ENCODE measurements at places on chromosomes 2 and 18.

- no peak for DNase-seq
Observed at GRCh38 chr18:58373481-58373880, 255.4 kb downstream of the ALPK2 start.

GRCh38 chr2:29000956-29001355, 19.9 kb downstream of the TOGARAM2 start:
- DNase-seq, result no peak

DNA sequence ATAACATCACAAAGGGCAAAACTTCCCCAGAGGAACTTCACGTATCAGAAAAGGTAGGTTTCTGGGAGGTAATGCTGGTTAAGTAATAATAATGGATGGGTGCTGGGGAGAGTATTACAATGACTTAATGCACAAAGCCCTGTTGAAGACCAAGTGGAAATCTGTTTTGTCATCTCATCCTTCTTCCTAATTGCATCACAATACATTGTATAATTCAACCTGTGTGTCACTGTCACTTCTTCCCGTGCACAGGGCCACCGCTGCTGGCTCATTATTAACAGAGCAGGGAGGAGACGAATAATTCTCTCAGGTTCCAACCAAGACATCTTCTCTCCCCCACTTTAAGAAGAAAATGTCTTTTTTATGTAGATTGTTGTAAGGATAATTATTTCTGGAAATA, 290.9 kb downstream of the AGAP1 start:
- no peak for DNase-seq

DNA sequence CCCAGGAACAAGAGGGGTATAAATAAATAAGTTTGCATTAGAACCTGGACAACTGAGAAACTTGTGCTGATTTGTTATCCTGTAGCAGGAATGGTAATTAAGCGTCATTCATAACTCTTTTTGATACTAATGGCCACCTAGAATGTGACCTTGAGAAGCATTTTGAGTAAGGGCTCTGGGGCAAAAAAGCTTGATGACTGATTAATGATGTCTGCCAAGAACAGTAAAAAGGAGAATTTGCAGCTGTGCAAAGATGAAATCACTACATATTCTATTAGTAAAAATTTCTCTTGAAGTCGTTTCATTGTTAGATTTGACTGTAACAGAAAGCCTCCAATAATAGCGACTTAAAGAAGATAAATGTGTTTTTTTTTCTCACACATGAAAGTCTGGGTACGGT, 157.7 kb downstream of the PRKCE start:
- DNase-seq, result no peak

- no peak for DNase-seq
Observed at GRCh38 chr2:55923091-55923981, at the start of gene EFEMP1. Gene EFEMP1, minus strand, starts transcription at chr2:55923782. Its CDS starts 1,342 bp downstream, at chr2:55922440.

- DNase-seq, result no peak
Observed at GRCh38 chr2:140473851-140474250, 1657.0 kb downstream of the LRP1B start.

DNA sequence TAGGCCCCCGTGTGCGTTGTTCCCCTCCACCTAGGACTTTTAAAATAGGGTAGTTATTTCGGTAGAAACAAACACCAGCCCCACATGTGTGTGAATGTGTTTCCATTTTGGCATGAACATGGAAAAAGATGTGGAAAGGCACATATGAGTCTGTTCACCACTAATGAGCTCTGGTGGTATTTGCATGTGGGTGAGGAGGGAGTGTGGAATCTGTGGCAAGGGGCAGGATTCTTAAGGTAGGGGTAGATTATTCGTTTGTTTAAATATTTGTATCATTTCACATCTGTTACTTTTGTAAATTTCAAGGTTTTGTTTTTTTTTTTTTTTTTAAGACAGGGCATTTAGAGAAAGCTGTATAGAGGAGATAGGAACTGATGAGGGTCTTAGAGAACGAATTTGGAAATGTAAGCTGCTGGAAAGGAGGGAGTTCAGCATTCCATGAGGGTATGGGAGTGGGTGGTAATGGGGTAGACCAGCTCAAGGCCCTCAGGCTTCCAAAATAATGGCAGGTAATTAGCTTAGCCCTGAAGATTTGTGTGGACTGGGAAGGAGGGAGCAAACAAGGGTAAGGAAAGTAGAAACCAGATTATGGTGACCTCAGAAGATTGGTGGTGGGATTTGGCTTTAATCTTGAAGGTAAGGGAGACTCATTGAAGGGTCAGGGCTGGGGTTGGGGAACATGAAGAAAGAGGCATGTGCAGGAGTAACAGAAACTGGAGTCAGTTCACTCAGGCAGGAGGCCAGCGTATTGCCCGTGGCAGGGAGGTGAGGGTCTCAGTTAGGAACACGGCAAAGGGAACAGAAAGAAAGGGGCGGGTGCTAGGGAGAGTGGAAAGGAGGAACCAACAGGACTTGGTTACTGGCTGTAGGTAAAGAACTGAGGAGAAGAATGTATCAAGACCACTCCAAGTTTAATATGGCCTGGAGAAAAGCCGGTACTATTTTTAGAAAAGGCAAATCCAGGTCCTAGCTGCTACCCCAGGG, 123.6 kb downstream of the PLB1 start:
- DNase-seq, result no peak

DNA sequence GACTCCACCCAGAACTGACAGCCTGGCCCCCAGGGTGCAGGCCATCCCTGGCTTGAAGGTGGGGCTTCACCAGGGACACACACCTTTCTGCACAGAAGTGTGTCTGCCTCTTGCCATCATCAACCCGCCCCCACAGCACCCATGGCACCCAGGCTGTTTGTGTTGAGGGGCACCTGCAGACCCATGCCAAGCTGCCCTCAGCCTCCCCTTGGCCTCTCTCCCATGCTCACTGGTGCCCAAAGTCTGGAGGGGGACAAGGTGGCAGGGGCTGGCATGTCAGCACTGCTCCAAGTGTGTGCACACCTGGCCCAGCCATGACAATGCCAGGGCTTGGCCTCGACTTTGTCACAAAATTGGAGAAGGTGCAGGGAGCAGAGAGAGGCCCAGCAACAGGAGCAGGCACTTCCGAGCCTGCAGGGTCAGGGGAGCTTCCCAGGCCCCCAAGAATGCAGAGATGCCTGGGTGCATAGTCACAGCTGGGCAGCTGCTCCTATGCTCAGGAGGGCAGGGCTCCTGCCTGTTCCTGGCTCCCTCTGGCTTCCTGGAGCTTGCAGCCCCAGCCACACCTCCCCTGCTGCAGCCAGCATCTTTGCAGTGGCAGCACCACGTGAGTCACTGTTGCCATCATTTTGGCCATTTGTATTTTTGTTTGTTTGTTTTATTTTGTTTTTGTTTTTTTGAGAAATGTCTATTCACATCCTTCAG, 280.6 kb upstream of the UBE2E3 start:
- DNase-seq, result no peak

GRCh38 chr2:231397011-231397927, 1.8 kb downstream of the B3GNT7 start:
- DNase-seq, result no peak

DNA sequence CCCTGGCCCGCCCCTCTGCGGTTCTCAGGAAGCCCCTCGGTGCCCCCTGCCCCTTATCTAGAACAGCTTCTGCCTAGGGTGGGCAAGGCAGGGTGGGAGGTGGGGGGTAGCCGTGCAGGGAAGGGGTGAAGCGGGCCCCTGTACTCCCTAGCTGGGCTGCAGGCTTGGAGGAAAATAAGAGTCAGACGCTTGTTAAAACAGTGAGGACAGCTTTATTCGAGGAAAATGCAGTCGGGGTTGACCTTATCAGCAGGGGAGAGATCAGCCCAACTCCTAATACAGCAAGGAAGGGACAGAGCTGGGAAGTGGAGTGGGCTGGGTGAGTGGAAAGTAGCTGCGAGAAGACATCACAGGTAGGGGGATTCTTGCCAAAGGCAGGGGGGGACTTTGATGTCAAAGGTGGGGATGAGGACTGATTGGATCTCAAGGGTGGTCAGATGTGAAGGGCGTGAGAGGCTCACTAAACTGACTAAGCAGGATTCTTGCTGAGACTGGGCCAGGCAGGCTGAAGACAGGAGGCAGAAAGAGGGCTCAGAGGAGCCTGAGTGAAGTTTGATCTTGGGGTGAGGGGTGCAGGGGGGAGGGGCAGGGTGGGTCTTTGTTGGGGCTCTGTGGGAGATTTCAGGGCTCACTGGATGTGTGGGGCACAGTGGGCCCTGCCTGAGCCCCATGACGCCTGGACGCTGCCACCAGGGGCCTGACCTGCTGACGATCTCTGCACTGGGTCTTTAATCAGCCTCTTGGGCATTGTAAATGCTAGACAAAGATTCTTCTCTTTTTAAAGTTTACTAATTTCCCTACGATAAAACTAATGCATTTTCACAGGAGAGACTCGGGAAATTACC, 29.9 kb downstream of the HPCAL1 start:
- DNase-seq, result no peak

DNA sequence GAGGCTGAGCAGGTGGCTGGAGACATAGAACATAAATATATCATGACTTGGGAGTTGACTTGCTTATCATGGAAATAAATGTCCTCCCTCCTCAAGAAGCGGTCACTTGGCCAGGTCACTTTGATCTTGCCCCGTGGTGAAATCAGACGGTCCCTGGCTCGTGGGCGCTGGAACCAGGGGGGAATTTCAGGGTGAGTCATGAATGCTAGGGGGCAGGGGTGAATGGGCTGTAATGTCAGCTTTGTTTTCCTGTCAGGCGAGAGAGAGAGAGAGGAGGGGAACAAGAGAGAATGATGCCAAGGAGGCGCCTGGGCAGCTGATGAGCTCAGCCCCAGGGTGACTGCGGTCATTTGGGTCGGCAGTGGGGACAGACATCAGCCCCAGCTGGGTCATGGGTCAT, 47.7 kb downstream of the RRM2 start:
- DNase-seq, result no peak

- DNase-seq, result no peak
Observed at GRCh38 chr2:8216397-8216796, 465.5 kb upstream of the ID2 start.

DNA sequence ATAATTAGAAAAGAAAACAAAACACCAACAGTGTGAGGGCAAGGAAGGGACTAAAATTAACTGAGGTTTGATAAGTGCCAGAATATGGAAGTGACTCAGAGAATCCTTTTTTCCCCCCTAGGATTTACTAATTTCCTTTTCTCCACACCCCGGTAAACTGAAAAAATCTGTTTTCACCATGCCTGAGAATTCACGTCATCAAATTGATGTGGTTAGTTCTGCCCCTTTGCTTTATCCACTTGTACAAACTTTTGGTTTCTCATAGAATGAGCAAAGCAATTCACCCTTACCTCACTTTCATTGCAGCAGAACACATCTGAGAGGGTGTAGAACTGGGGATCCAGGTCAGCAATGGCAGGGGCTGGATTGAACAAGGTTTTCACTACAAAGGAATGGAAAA, 57.8 kb downstream of the RBKS start:
- no peak for DNase-seq

- no peak for DNase-seq
Observed at GRCh38 chr2:129006901-129007300, 688.2 kb upstream of the HS6ST1 start.

DNA sequence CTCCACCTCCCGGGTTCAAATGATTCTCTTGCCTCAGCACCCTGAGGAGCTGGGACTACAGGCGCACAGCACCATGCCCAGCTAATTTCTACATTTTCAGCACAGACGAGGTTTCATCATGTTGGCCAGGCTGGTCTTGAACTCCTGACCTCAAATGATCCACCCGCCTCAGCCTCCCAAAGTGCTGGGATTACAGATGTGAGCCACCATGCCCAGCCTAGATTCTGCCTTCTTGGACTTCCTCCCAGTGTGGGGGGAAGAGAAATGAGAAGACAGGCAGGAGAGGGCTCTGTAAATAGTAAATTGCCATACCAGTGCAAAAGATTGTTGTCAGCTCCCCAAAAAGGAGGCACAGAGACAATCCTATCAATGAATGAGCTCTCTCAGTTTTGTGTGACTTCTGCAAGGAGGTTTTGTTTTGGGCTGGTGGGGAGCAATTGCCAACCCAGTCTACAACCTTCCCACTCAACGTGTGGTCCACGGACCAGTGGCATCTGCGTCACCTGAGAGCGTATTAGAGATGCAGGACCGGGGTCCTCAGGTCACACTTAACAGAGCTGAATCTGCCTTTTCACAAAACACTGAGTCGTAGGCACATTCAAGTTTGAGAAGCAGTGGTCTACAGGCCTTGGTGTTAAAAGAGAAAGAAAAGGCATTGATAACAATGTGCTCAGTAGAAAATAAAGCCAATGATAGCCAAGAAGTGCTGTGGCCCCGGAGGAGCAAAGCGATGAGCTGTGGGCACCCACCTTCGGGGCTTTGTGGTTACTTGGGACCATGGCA, 78.1 kb downstream of the MYCN start:
- DNase-seq, result no peak

DNA sequence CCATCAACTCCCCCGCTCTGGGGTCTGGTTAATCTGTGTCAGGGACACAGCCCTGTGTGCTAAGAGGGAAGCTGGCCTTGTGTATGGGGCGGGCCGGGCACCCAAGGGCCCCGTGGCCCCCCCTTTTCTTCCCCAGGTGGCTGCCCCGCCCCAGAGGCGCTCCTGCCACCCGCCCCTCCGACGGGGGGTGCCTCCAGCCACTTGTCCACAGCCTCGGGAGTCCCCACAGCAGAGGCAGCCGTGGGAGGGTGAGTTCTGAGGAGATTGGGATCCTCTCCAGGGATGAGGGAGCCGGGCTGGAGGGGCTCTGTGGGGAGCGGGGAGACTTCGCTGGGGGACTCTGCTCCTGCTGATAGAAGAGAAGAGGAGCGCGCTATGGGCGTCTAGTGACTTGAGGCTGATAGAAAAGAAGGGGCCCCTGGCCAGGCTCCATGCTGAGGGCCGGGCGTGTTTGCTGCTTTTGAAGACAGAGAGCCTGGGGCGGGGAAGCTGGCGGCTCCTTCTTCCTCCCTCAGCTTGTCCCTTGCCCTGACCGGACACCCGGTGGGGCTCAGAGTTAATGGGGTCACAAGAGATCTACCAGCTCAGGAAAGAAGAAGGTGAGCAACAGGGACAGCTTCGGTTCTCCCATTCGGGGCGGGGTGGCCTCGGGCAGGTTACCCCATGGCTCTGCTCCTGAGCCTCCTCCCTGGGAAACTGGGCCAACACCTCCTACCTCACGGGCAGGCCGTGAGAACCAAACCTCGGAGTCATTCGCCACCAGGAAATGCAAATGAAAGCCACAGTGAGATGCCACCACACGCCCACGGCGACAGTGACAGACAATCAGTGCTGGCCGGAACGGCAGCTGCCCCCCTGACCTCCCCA, 89.4 kb upstream of the TAF1B start:
- no peak for DNase-seq

- DNase-seq, result peak; percentile 30
Observed at GRCh38 chr2:221896505-221897151, 324.5 kb upstream of the EPHA4 start.

- DNase-seq, result no peak
Observed at GRCh38 chr2:83633423-83633822, 825.7 kb downstream of the SUCLG1 start.

GRCh38 chr18:78378983-78379382, 600.6 kb upstream of the SALL3 start:
- DNase-seq, result no peak

Data from spinal cord (tissue), 10 donors.